ENCODE measurements at places on chromosomes 16 and 17.
A peak's percentile ranks its signal among the peaks of the same experiment; 100 is the strongest.

DNA sequence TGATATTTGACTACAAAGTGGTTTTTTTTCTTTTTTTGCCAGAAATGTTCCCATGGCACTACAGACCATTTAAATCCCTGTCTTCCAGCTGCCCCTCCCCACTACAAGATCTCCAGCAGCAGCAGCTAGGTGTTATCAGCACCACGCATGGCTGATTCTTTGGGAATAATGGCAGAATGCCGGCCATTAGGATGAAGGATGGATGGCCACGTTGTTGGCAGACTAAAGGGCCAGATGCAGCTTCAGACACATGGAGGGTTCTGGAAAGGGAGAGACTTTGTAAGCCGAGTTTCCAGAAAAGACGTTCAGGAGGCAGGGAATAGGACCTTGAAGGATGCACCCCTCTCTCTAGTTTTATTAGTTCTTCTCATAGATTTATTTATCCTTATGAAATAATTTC is 10.3 kb upstream of the MED9 start:
- DNase-seq: no peak

DNA sequence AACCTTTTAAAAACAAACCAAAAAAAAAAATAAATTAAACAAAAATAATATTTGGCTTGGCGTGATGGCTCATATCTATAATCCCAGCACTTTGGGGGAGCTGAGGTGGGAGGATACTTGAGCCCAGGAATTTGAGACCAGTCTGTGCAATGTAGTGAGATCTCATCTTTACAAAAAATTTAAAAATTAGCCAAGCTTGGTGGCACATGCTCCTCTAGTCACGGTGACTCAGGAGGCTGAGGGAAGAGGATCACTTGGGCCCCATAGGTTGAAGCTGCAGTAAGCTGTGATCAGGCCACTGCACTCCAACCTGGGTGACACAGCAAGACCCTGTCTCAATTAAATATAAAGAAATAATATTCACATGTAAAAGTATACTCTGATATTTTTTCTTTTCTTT is 12.2 kb downstream of the GNGT2 start:
- no peak for DNase-seq

DNA sequence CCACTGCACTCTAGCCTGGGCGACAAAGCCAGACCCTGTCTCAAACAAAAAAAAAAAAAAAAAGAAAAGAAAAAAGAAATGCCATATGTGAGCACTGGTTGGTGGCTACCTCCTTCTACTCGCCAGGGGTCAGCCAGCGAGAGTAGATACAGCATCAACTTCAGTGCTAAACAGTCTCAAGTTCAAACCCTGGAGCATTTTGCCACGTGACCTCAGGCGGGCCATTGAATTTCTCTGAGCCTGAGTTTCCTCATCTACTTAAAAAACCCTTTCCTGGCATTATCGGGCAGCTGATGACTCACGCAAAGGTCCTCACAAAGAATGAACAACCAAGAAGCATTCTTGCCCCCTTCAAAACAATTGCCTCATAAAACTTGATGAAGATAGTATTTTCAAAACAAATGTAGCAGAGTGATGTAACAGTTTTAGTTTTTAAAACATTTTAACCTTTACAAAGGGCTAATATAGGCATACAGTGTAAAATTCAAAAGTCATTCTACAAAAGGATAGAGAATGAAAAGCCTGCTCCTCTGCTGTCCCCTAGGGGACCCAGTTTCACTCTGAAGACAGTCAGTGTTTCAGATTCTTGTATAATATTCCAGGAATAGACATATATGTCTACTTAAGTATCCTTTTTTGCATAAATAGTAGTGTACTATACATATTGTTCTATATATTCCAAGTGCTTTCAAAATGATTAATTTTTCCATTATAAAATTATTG is 28.4 kb downstream of the DNAH2 start:
- DNase-seq: peak; percentile 13

DNA sequence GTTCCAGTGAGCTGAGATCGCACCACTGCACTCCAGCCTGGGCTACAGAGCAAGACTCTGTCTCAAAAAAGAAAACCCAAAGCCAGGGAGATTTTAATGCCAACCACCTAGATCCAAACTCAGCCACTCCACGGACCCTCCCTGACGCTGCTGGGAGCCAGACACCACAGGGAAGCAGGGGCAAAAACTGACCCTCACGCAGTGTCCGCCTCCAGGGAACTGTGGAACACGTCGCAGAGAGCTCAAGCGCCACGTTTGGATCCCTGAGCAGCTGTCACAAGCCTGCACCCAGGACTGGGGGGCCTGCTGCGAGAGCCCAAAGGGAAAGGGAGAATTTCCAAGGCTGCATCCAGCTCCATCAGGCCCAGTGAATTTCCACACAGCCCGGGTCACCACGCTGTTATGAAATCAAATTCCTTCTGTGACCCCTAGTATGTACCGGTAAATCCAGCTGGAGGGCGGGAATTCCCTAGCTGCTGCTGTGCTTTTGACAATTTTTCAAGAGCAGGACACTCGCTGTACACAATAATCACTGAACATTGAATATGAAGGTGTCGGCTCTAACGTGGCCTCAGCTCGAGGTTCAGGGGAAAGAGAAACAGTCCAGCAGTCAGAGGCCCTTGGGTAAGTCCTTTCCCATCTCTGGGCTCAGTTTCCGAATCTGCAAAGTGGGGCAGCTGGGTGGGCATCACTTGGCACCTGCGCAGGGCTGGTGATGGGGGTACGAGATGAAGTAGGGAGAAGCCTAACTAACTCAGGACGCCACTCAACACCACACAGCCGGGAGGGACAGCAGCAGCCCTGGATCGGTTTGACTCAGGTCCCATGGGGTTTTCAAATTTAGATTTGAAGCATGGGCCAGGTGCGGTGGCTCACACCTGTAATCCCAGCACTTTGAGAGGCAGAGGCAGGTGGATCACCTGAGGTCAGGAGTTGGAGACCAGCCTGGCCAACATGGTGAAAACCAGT is 8.6 kb downstream of the CARHSP1 start:
- no peak for DNase-seq

- no peak for DNase-seq
These were observed 27.7 kb upstream of the RASD1 start for GRCh38 chr17:17523731-17524490.

DNA sequence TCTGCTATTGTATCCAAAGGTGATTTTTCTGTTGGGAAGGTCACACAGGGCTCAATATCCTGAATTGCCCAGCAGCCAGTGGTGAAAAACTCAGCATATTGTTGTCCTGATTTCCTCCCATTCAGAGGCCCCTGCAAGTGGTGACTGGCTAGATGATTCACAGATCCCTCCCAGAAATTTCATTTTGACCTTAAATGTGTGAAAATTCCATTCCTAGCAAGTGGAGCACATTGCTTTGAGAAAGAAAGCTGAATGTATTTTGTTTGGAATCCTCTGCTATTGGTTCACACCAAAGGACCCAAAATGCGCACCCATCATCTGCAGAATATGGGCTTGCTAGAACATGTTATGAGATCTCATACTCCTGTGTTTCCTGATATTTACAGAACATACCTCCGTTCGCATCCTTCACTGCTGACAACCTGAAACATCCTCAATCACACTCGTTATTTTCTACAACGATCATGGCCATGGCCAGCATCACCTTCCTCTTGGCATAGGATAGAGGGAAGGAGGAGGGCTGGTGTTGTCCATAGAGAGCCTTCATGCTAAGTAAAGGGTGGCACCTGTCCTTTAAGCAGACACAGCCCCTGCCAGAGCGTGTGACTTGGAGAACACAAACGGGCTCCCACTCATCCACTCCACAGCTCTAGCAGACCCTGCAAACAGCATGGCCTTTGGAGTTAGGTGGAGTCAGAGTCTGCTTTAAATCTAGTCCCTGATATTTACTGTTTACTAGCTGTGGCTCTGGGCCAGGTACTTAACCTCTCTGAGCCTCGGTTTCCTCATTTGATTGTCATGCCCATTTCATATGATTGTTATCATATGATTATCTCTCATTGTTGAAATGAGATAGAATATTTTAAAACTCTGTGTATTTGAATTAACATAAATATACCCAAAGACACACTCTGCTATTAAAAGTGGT is 30.4 kb upstream of the NFAT5 start:
- no peak for DNase-seq

DNA sequence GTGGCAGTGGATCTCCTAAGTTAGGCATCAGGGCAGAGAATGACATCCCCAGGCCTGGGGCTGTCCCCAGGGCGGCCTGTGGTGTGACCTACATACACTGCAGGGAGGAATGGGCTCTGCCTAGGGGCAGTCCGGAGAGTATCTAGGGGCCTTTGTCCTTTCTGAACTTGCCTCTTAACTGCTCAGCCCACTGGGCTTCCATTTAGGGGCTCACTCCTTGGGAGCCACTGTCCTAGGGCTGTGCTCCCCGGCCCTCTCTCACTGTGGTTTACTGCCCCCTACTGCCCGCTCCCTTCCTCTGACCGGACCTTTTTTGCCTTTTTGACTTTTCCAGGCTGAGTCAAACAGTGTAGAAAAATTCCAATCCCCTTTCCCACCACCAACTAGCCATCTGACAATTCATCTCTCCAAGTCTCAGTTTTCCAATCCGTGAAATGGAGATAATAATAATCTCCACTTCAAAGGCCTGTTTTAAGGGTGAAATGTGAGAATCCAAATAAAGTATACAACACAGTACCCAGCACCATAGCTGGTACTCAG is 66.8 kb downstream of the DNAH3 start:
- DNase-seq: peak; percentile 39

DNA sequence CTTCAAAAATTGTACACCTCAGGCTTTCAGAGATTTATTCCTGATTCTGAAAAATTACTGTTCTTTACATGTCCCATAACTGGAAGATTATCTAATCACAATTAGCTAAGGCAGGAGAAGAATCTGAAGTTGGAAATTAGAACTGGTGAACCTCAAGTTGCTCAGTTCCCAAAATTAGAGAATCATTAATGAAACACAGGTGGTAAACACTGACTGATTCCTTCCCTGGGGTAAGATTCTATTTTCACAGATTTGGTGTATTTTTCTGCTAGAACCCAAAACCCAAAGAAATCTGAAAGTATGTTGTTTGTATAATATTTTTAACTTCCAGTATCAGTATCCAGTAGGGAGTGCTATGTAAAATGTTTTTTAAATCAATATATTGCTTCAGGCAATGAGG is 25.7 kb downstream of the PHKB start:
- DNase-seq: no peak

DNA sequence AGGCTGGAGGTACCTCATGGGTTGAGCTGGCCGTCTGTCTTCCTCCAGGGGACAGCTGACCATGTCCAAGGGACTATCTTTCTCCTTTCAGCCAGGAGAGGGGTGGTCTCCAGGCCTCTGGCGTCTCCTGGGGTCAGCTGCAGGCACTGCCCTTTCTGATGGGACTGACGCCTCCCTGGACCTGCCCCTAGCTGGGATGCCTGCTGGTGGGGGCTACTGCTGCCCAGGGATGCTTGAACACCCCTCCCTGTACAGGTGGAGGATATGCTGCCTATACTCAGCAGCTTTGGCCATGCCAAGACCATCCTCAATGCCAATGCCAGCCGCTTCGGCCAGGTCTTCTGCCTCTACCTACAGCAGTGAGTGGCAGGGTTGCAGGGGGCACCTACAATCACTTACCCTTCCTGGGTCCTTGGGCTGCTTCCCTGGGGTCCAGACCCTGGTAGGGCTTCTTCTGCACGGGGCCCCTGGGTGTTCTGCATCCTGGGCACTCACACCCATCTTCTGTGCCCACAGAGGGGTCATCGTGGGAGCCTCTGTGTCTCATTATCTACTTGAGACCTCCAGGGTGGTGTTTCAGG is 4.2 kb downstream of the MYO15B start:
- no peak for DNase-seq

GRCh38 chr17:55348749-55349354 is 72.8 kb downstream of the MMD start:
- peak; percentile 37 for DNase-seq

DNA sequence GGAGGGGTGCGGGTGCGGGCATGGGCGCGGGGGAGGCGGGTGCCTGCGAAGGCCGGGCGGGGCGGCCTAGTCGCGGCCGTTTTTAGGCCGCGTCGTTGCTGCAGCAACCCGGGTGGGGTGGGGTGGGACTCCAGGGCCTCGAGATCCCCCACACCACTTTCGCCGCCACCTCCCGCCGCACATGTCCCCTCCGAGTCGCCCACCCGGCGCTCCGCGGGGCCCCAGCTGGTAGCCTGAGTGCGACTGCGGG is 11.3 kb downstream of the TBX2 start:
- DNase-seq: no peak

DNA sequence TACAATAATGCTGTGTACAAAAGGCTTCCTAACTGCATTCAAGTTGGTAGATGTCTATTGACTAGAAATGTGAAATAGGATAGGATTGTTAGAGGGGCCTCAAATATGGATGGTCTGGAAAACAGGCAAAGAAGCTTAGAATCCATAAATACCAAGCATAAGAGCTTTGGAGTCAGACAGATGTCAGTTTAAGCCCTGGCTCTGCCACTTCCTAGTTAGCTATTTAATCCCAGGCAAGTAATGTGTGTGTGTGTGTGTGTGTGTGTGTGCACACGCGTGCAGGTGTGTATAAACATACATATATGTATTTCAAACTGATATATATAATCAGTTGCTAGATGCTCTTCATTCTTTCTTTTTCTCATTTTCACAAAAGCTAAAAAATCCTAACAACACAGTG is 66.7 kb downstream of the MMD start:
- no peak for DNase-seq

DNA sequence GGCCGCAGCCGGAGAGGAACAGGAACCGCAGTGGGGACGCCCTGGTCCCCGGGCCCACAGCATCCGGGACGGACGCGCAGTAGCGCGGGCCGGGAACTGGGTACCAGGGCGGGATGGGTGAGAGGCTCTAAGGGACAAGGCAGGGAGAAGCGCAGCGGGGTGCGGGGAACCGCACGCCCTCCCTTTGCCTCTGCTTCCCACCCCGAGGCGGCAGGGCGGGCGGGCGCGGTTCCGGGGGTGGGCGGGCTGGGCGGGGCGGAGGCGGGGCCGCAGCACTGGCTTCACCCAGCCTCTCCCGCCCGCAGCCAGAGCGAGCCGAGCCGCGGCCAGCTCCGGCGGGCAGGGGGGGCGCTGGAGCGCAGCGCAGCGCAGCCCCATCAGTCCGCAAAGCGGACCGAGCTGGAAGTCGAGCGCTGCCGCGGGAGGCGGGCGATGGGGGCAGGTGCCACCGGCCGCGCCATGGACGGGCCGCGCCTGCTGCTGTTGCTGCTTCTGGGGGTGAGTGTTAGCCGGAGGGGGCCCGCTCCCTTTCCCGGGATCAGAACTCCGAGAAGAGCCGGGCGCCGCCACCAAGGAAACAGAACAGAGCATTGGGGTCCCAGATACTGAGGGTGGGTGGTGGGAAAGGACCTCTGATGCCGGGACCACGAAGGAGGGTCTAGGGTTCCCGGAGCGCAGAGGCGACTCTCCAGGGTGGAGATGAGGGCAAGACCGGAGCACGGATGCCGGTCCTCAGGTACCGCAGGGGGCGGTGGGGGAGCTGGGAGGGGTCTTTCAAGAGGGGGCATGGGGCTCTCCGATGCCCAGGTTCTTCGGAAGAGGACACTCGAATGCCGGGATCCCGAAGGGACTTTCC is at the start of gene NGFR:
Gene NGFR (plus strand): TSS at position 308 of the 856 bp plus-strand sequence. CDS start 125 bp downstream, at position 433.
- DNase-seq: peak; percentile 55

- no peak for DNase-seq
These were observed 46.2 kb downstream of the SNTB2 start for GRCh38 chr16:69233124-69233523.

GRCh38 chr17:59456923-59457615 is 108.3 kb upstream of the DHX40 start:
- DNase-seq: no peak

GRCh38 chr17:74704544-74704943 is 8.2 kb downstream of the CD300LF start:
- no peak for DNase-seq
